K562 (cell line): ENCODE measurements at places on chromosomes 16 and 17. TPM values are rescaled to one million over a fixed set of nuclear protein-coding genes. Genes with fewer than 3 reads are reported as not detected.
A peak's percentile ranks its signal among the peaks of the same experiment; 100 is the strongest.

The KRTAP9-8 gene
- not detected in 2 replicates for total RNA-seq

DNA sequence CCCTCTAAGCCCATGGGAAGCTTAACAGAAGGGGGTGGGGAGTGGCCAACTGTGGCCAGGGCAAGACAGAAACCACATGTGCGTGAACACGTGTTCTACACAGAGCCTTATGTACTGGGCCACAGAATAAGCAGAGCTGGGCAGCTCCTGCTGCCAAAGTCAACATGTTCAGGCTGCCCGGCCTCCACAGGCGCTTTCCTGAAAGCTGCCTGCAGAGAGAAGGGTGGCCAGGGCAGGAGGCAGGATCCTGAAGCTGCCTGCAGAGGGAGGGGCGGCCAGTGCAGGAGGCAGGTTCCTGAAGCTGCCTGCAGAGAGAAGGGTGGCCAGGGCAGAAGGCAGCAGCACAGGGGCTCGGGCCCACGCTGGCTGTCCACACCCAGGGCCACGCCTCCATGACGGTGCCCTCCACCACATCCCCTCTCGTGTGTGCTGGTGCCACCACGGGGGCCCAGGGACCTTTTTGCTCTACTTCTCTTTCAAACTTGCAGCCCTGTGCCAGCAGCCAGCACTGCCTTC, 79.5 kb downstream of the ANKRD11 start:
- DNase-seq, result no peak
- peaks cover 41% of the 10 kb centered on the region for H3K4me1 ChIP-seq
- no peak overlapping the region for H3K27ac ChIP-seq

GRCh38 chr17:7955414-7956227, 23.6 kb downstream of the CNTROB start:
- H3K27me3 ChIP-seq, result peaks cover 3% of the 10 kb centered on the region; the same call in 1 of the 2 replicates
- no peaks in the 10 kb centered on the region for H3K4me1 ChIP-seq
- no peaks in the 10 kb centered on the region for H3K36me3 ChIP-seq
- H3K4me3 ChIP-seq, result no peak overlapping the region
- no peak for DNase-seq

- no peak overlapping the region for H3K27ac ChIP-seq
- H3K4me3 ChIP-seq, result no peak overlapping the region
- H3K27me3 ChIP-seq, result no peaks in the 10 kb centered on the region
- no peaks in the 10 kb centered on the region for H3K36me3 ChIP-seq
- no peaks in the 10 kb centered on the region for H3K4me1 ChIP-seq
- DNase-seq, result no peak
Observed at GRCh38 chr16:58970775-58971174, 236.7 kb upstream of the GOT2 start.

- no peaks in the 10 kb centered on the region for H3K4me1 ChIP-seq
- no peak overlapping the region for H3K27ac ChIP-seq
- DNase-seq, result no peak
- peaks cover 74% of the 10 kb centered on the region; the same call in 2 of the 3 replicates for H3K36me3 ChIP-seq
Observed at GRCh38 chr17:78998311-78999055, 11.1 kb downstream of the CANT1 start.

GRCh38 chr16:17773698-17774101, 302.9 kb upstream of the XYLT1 start:
- no peak for DNase-seq
- no peak overlapping the region for H3K27ac ChIP-seq
- H3K36me3 ChIP-seq, result no peaks in the 10 kb centered on the region
- no peaks in the 10 kb centered on the region for H3K27me3 ChIP-seq
- H3K4me3 ChIP-seq, result no peak overlapping the region
- H3K4me1 ChIP-seq, result no peaks in the 10 kb centered on the region

GRCh38 chr16:178668-179015, 1.6 kb upstream of the HBQ1 start:
- peak overlapping the region; percentile 55; the same call in 1 of the 2 replicates for H3K4me3 ChIP-seq
- H3K36me3 ChIP-seq, result peaks cover 24% of the 10 kb centered on the region
- no peaks in the 10 kb centered on the region for H3K27me3 ChIP-seq
- peak overlapping the region; percentile 57; the same call in 1 of the 3 replicates for H3K27ac ChIP-seq

- DNase-seq, result no peak
- H3K27me3 ChIP-seq, result peaks cover 60% of the 10 kb centered on the region
- no peaks in the 10 kb centered on the region for H3K36me3 ChIP-seq
- H3K4me3 ChIP-seq, result no peak overlapping the region
Observed at GRCh38 chr17:48745381-48746275, 17.1 kb upstream of the HOXB13 start.

DNA sequence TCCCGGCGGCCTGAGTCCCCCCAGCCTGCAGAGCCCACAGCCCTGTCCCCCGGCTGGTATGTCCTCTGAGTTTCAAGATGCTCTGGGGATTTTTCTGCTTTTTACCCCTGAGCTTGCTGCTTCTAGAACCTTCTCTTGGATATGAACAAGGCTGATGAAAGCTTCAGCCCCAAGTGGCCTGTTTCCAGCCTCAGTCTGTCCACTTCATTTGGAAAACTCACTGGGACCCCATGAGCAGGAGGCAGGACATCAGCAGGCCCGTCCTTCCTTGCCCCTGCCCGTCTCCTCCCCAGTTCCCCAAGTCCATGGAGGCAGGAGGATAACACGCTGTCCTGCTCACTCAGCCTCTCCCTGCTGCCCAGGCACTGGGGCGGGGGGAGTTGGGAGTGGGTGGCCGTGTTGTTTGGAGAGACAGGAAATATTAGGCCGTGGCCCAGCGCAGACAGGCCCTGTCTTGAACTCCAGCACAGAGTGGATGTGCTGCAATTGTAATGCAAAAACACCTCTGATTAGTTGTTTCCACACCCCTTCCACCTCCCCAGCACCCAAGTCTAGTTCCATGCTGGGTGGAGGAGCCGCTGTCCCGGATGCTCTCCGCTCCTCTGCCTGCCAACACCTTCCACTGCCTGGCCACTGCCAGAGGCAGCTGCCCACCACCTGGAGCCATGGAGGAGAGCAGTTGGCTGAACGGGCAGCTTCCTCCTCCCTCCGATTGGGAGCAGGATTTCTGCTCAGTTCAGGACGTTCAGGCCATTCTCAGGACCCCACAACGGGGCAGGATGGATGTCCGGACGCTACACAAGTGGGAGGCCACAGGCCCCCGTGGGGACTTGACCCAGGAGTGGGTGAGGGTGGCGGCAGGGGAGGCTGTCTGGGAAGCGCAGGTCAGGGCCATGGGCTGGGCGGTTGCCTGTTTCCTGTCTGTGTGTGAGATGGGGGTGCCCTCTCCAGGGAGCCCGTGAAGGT, 216.9 kb upstream of the GSE1 start:
- no peak for DNase-seq
- H3K4me3 ChIP-seq, result no peak overlapping the region
- no peaks in the 10 kb centered on the region; the same call in 2 of the 3 replicates for H3K36me3 ChIP-seq
- no peak overlapping the region for H3K27ac ChIP-seq
- H3K27me3 ChIP-seq, result no peaks in the 10 kb centered on the region
